Ascending aorta (tissue), 2 donors: ENCODE measurements at places on chromosomes 1 and 21.
A peak's percentile ranks its signal among the peaks of the same experiment; 100 is the strongest.

- no peaks in the 10 kb centered on the region for H3K36me3 ChIP-seq
- no peak for DNase-seq
- H3K4me3 ChIP-seq = no peak overlapping the region
- no peak overlapping the region for H3K27ac ChIP-seq
- no peaks in the 10 kb centered on the region for H3K4me1 ChIP-seq
Measured at GRCh38 chr1:14334336-14335176, 263.9 kb upstream of the KAZN start.

DNA sequence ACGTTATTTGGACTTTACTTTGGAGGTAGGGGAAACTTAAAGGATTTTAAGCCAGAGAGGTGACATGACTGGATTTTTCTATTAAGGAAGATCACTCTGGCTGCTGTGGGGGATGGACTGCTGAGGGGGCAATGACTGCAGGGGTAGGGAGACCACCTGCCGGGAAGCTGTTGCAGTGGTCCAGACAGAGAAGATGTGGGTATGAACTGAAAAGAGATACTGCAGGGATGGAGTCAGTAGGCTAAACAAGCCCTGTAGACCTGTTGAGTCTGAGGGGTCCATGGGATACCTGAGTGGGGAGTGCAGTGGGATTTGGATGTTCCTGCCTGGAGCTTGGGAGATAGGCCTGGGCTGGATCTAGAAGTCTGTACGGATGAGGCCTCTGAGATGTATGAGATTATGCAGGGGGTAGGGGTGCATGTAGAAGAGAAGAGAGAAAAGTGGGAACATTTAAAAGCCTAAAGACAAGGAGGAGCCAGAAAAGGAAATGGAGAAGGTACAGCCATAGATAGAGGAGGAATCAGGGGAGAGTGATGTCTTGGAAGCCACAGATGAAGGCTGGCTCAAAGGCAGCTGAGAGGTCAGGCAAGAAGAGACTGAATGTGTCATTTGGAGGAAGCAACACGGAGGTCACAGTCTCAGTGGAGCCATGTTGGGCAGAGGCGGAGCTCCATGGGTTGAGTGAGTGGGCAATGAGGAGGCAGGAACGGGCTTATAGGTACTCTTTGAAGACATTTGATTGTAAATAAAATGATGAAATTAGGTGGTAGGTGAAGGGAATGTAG lies 25.9 kb upstream of the KCNA2 start:
- H3K27me3 ChIP-seq = no peaks in the 10 kb centered on the region
- no peak for DNase-seq
- H3K36me3 ChIP-seq = no peaks in the 10 kb centered on the region
- no peaks in the 10 kb centered on the region for H3K4me1 ChIP-seq
- H3K27ac ChIP-seq = no peak overlapping the region
- H3K4me3 ChIP-seq = no peak overlapping the region

DNA sequence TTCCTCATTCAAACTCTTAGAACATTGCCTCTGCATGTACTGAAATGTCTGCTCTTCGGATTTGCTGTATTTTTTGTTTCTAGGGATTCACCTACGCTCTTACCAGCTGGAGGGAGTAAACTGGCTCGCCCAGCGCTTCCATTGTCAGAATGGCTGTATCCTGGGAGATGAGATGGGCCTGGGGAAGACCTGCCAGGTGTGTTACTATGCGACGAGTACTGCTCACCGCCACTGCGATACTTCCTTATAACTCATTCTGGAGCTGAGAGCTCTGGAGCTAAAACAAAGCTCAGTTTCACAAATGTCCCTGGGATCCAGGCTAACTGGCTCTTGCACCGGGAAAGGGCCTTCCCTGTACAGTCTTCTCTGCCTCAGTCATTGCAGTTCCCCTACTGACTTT lies 10.1 kb downstream of the CHD1L start:
- no peaks in the 10 kb centered on the region for H3K27me3 ChIP-seq
- peaks cover 4% of the 10 kb centered on the region for H3K4me1 ChIP-seq
- H3K4me3 ChIP-seq = no peak overlapping the region

GRCh38 chr1:179709841-179710329 lies 33.2 kb upstream of the FAM163A start:
- no peaks in the 10 kb centered on the region for H3K27me3 ChIP-seq
- H3K4me3 ChIP-seq = no peak overlapping the region
- H3K4me1 ChIP-seq = no peaks in the 10 kb centered on the region
- no peaks in the 10 kb centered on the region for H3K36me3 ChIP-seq
- no peak for DNase-seq

DNA sequence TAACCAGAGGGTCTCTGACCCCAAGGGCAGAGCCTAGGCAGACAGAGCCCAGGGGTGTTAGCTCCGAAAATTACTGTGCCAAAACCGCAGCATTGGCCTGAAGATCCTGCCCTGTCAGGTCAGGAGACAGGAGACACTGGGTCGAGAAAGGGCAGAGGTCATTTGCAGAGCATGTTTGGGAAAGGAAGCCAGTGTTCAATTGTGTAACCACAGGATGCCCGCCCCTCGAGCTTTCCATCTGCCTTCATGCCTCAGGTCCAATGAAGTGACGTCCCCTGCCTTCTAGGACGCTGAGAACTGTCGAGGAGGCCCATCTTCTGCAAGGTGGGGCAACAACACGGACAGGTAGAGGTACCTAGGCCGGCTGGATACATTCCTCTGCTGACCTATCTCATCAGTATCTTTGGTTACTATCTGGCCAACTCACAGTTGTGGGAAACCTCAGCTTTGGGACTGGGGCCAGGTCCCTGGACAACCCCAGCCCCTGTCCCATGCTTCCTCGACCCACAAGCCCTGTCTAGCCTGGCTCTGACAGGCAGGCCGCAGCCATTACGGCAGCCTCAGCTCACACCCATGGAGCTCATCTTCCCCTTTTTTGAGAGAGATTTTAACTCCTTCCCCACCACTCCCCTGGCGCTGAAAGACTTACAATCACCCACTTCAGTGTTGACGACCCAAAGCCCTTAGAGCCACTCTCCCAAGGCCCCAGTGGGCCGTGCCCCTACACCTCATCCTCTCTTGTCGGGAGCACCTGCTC lies 1.3 kb downstream of the ARL8A start:
- H3K27ac ChIP-seq = peak overlapping the region; percentile 96
- H3K27me3 ChIP-seq = no peaks in the 10 kb centered on the region
- DNase-seq = no peak
- peaks cover under 1% of the 10 kb centered on the region for H3K36me3 ChIP-seq

DNA sequence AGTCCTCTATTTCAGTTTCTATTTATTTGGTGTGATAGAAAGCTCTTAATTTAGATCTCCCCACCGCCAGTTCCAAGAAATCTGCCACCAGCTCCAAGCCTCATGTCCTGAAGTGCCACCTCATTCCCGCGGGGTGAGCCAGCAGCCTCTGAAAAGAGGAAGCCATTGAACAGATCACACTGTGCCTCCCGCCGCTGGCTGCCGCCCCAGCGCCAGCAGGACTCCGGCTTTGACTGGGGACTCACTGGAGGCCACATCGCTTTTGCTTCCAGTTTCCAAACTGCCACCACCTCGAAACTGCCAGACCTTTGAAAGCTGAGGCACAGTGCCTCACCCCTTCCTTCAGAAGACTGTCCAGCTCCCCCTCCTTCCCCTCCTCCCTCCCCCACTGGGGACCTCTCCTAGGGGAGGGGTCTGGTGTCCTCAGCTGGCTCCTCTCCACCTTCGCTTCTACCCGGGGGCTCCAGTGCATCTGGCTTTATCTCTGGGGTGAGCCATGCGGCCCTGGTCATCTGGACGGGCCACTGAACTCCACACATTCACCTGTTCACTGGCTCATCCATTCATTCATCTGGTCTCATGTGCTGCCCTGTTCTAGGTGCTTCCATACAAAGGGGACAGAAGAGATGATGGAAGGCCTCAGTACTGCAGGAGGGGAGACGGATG lies 58.9 kb downstream of the VPS26C start:
- H3K4me3 ChIP-seq = peak overlapping the region; percentile 25
- peak; percentile 51 for DNase-seq
- H3K36me3 ChIP-seq = peaks cover under 1% of the 10 kb centered on the region

- peaks cover 7% of the 10 kb centered on the region for H3K4me1 ChIP-seq
- no peaks in the 10 kb centered on the region for H3K27me3 ChIP-seq
- no peak within 1 kb of the TSS for H3K27ac ChIP-seq
- H3K4me3 ChIP-seq = no peak within 1 kb of the TSS
- DNase-seq = no peak
Measured at GRCh38 chr1:228207851-228208821, at the start of gene OBSCN. TSS of gene OBSCN (plus strand) at chr1:228208044. CDS start at chr1:228211784, 3,740 bp downstream.

GRCh38 chr1:37498872-37499617 lies 15.5 kb downstream of the MEAF6 start:
- H3K27ac ChIP-seq = no peak overlapping the region
- H3K4me1 ChIP-seq = peaks cover 6% of the 10 kb centered on the region
- no peak for DNase-seq
- no peaks in the 10 kb centered on the region for H3K27me3 ChIP-seq
- no peak overlapping the region for H3K4me3 ChIP-seq
- peaks cover 59% of the 10 kb centered on the region for H3K36me3 ChIP-seq

GRCh38 chr1:6496365-6496721 lies 4.9 kb upstream of the PLEKHG5 start:
- peaks cover 35% of the 10 kb centered on the region for H3K4me1 ChIP-seq
- no peak for DNase-seq
- H3K27me3 ChIP-seq = no peaks in the 10 kb centered on the region
- H3K27ac ChIP-seq = peak overlapping the region; percentile 59
- H3K36me3 ChIP-seq = no peaks in the 10 kb centered on the region
- H3K4me3 ChIP-seq = peak overlapping the region; percentile 86
